Peyer's patch (tissue), 4 donors: ENCODE measurements at places on chromosomes 16 and 17. TPM values are rescaled to one million over a fixed set of nuclear protein-coding genes. Genes with fewer than 3 reads are reported as not detected.

Gene MT1A
- total RNA-seq: 102 TPM

Gene TPSD1
- 61.1 TPM for total RNA-seq

Gene TBC1D24
- 5.6 TPM for total RNA-seq

Gene SLFN11
- 73.4 TPM for total RNA-seq

Gene CCL4L2
- not detected for total RNA-seq

Gene KRT16
- total RNA-seq: not detected

Gene DOC2A
- 2.5 TPM for total RNA-seq

Gene HOXB3
- total RNA-seq: 68.1 TPM

Gene GUCY2D
- total RNA-seq: not detected

DNA sequence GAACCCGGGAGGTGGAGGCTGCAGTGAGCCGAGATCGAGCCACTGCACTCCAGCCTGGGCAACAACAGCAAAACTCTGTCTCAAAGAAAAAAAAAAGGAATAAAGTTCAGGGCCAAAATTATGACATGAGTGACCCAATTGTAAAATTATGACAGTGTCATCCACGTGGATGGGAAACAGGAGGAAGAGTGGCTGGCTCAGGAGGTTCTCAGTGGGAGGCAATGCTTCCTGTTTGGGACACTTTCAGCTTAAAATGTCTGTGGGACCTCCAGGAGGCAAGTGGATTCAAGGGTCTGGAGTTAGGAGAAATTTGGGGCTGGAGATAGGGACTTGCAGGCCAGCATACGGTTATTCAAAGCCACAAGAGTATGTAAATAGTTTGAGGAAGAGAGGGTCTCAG is 8.0 kb upstream of the STX4 start:
- H3K36me3 ChIP-seq: no peaks in the 10 kb centered on the region
- H3K27me3 ChIP-seq: no peaks in the 10 kb centered on the region
- H3K4me1 ChIP-seq: no peaks in the 10 kb centered on the region
- no peak overlapping the region for H3K27ac ChIP-seq
- no peak for DNase-seq

DNA sequence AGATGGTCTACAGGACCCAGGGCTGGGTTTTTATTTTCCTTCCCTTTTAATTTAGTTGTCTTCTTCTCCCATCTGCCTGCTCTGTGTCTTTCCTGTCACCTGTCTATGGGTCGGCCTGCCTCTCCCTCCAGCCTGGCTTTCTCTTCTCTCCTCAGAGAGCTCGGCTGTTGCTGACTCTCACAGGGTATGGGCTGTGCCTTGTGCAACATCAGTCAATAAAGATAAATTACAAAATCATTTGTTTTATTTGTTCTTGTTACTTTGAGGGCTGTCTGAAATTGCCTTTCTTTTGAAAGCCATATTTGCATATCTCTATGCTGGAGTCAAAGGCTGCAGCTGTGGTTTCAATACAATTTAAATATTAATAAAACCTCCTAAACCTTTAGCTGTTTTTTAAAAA is 15.6 kb downstream of the RND2 start:
- DNase-seq: no peak
- H3K4me3 ChIP-seq: no peak overlapping the region
- H3K4me1 ChIP-seq: no peaks in the 10 kb centered on the region
- H3K27ac ChIP-seq: no peak overlapping the region
- H3K27me3 ChIP-seq: no peaks in the 10 kb centered on the region

- no peak overlapping the region for H3K27ac ChIP-seq
- DNase-seq: no peak
- H3K4me3 ChIP-seq: no peak overlapping the region
- no peaks in the 10 kb centered on the region for H3K36me3 ChIP-seq
- H3K4me1 ChIP-seq: no peaks in the 10 kb centered on the region
These were observed 13.7 kb downstream of the WNT9B start for GRCh38 chr17:46865100-46865499.

DNA sequence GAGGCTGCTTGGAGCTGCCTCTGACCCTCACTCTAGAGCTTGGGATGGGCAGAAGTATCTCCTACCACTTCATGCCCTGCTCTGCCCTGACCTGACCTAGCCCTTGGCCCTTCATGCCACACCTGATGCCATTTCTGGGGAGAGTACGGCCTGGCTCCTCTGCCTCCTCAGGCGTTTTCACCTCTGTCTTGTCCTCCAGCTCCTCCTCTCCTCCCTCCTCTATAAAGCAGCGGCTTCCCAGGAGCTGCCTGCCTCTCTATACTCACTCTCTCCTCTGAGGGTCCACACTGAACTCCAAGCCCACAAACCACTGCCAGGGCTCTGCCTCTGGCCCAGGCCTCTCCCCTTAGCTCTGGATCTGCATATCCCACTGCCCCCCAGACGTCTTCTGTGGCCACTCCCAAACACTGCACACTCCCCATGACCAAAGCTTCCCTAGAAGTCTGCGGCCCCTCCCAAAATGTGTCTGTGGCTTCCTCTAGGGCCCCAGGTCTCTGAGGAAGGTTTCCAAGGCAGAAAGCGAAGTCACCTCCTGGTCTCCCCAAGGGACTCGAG is 52.6 kb downstream of the PITPNM3 start:
- no peaks in the 10 kb centered on the region for H3K4me1 ChIP-seq
- no peaks in the 10 kb centered on the region for H3K36me3 ChIP-seq
- no peak overlapping the region for H3K27ac ChIP-seq
- DNase-seq: no peak

DNA sequence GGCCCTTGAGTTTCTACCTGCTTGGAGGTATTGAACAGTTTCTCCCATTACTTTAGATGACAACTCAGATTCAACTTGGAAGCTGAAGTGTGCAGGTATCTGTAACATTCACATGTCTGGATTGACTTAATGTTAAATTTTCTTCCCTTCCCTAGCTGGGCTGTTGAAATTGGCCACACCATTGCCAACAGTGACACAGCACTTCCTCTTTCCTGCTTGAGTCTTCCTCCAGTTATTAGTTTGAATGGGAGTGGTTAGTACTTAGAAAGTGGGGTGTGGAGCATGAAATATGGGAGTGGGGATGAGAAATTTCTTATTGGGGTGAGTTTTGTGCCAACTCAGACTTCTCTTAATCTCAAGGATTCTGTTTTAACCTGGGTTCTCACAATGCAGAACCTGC is 454.9 kb downstream of the KCNJ2 start:
- H3K27me3 ChIP-seq: no peaks in the 10 kb centered on the region
- H3K36me3 ChIP-seq: no peaks in the 10 kb centered on the region
- no peak overlapping the region for H3K4me3 ChIP-seq
- no peak overlapping the region for H3K27ac ChIP-seq

GRCh38 chr17:82227629-82228277 is 1.1 kb upstream of the SLC16A3 start:
- H3K36me3 ChIP-seq: no peaks in the 10 kb centered on the region
- H3K4me1 ChIP-seq: peaks cover 35% of the 10 kb centered on the region
- peak; percentile 44 for DNase-seq
- H3K27me3 ChIP-seq: no peaks in the 10 kb centered on the region
- peak overlapping the region; percentile 97 for H3K27ac ChIP-seq

DNA sequence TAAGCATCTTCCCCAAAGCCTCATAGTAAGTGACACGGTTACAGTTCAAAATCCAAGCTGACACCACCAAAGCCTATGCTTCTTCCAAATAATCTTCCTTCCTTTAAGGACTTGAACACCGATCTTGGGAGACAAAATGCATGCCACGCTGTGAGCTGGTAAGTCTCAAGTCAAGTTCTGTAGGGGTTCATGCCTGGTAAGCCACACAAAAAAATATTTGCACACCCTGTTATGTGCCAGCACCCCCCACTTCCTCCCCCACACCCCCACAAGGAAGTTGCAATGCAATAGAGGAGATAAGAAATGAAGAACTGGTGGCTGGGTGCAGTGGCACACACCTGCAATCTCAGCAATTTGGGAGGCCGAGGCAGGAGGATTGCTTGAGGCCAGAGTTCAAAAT is 5.6 kb downstream of the NOG start:
- H3K36me3 ChIP-seq: no peaks in the 10 kb centered on the region
- no peak overlapping the region for H3K4me3 ChIP-seq
- no peaks in the 10 kb centered on the region for H3K27me3 ChIP-seq
- peaks cover 31% of the 10 kb centered on the region for H3K4me1 ChIP-seq
- DNase-seq: no peak

DNA sequence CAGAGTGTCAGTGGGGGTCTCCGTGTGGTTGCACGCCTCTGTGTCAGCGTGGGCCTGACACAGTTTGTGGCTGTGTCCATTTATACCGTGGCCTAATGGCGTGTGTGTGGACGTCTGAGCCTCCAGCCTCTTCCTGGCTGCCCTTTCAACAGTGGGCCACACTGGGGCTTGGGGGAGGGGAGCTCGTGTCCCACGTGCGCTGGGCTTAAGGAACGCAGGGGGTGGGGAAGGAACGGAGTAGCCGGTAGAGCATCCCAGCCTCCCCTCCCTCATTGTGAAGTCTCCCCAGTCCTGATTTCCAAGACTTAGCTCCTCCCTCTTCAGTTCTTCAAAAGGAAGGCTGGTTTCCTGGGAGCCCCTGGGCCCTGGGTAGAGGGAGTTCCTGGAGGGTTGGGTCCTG is 9.5 kb upstream of the HES7 start:
- no peak overlapping the region for H3K4me3 ChIP-seq
- no peaks in the 10 kb centered on the region for H3K4me1 ChIP-seq
- H3K27me3 ChIP-seq: no peaks in the 10 kb centered on the region
- H3K27ac ChIP-seq: no peak overlapping the region
- no peak for DNase-seq

DNA sequence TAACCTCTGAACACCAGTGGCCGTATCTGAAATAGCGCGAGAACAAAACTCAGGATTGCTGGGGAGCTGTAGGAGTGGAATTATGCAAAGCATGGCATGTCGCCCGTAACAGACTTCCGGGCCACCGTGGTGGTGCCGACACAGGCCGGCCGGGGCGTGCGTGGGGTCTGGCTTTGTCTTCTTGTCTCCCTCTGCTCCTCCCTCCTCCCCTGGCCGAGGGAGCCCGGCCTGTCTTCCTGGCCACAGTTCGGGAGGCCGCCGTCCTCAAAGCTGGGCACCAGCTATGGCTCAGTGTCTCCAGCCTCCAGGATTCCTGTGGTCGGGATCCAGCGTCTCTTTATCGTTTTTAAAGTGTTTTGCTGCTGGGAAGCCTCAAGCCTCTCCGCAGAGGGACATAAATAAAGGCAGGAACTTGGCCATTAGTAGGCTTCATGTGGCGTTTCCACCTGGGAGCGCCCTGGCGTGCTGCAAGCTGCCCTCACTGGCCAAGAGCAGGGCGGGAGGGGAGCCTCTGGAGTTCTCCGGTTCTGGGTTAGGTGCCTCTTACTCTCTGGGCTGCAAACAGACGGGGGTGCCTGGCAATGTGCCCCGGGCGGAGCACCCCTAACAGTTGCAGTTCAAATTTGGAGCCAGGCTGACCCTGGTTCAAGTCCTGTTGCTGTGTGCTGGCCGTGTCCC is 22.0 kb upstream of the NPTX1 start:
- no peak overlapping the region for H3K4me3 ChIP-seq
- no peaks in the 10 kb centered on the region for H3K4me1 ChIP-seq

- H3K27me3 ChIP-seq: no peaks in the 10 kb centered on the region
- no peaks in the 10 kb centered on the region for H3K4me1 ChIP-seq
- H3K27ac ChIP-seq: no peak overlapping the region
- no peaks in the 10 kb centered on the region for H3K36me3 ChIP-seq
- DNase-seq: no peak
- no peak overlapping the region for H3K4me3 ChIP-seq
These were observed 233.4 kb downstream of the PHKB start for GRCh38 chr16:47694543-47694942.

DNA sequence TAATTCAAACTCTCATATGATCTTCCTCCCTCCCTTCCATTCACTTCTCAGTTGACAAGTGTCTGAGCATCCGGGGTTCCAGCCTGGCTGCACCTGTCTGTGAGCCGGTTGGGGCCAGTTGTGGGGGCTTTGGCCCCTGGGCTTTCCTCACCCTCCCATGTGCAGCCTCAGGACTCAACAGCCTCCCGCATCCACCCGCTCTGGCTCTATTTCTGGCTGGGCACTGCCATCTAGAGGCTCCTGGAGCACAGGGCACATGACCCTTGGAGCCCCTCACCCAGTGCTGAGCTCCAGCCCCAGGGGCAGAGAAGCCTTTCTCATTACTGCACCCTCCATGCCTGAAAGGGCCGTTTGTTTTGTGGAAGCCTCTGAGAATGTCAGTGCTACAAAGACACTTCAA is 43.3 kb downstream of the HAPSTR1 start:
- H3K27ac ChIP-seq: no peak overlapping the region
- no peaks in the 10 kb centered on the region for H3K36me3 ChIP-seq
- peak; percentile 58 for DNase-seq
- H3K4me1 ChIP-seq: no peaks in the 10 kb centered on the region
- no peak overlapping the region for H3K4me3 ChIP-seq
